Hypothalamus (tissue), 51 donors: ENCODE measurements at places on chromosomes 7 and 10.

DNA sequence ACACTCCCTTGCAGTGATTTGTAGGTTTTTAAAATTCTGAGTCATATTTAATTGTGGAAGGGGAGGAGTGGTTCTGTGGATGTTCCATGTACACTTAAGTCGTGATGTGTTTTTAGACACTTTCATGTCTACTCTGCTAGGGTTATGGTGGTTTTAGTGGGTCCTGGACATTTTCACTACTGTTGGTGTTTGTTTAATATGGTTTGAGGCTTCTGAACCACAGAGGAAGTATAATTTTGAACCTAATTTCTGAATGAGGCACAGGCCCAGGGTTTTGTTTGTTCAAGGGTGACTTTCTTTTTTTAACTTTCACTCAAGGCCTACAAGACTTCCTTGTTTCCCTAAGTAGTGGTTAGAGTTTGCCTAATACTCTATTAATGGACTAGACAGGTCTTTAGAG is 13.3 kb downstream of the SLC26A5 start:
- DNase-seq, result no peak

GRCh38 chr7:129053938-129054437 is 923 bp downstream of the TNPO3 start:
- no peak for DNase-seq

GRCh38 chr10:126499744-126500143 is 111.5 kb upstream of the ADAM12 start:
- no peak for DNase-seq

GRCh38 chr10:87500646-87501048 is 4.0 kb upstream of the MINPP1 start:
- no peak for DNase-seq

DNA sequence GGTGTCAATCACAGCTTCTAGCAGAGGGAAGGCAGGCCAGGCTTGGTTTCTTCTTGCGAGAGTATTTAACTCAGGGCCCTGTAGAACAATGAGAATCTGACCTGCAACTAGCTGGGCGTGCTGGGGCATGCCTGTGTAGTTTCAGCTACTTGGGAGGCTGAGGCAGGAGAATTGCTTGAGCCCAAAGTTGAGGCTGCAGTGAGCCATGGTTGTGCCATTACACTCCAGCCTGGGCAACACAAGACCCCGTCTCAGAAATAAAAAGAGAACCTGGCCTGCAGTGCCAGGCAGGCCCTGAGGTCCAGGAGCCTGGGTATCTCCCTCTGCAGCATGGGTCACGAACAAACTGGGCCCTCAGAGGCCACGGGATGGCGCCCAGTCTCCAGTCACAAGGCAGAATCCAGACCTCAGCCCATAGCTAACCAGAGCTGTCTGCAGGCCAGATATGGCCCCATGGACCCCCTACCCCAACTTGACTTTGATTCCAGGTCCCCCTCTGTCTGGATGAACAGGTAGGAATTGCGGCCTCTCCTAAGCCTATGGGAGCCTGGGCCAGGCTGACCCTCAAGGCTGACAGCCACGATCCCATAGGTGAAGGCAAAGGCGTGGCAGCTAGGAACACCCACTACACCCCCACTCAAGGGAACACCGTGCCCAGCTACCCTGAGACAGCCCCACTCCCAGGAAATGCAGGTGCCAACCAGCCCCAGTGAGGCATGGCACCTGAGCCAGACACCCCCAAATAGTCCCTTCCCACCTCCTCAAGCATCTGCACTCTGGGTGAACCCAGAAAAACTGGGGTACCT is 102.7 kb upstream of the TNRC18 start:
- DNase-seq, result no peak

GRCh38 chr10:132788180-132788830 is 2.4 kb upstream of the NKX6-2 start:
- DNase-seq, result peak; percentile 21

DNA sequence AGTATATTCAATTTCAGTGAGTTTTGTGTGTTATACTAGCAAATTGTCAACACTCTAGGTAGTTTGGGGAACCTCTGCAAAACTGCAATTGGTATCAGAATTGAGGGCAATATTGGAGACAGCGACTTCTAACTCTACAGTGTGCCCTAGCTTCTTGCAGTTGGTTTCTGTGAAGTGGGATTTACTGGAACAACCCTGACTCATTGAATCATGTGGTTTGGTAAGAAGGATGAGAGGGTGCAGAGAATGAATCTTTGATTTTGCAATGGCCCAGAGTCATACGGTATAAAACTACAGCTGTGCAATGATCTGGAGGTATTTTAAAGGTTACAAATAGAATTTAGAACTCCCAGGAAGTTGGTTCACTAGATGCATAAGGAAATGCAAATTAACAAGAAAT is 129.1 kb upstream of the PPP1R3A start:
- no peak for DNase-seq

DNA sequence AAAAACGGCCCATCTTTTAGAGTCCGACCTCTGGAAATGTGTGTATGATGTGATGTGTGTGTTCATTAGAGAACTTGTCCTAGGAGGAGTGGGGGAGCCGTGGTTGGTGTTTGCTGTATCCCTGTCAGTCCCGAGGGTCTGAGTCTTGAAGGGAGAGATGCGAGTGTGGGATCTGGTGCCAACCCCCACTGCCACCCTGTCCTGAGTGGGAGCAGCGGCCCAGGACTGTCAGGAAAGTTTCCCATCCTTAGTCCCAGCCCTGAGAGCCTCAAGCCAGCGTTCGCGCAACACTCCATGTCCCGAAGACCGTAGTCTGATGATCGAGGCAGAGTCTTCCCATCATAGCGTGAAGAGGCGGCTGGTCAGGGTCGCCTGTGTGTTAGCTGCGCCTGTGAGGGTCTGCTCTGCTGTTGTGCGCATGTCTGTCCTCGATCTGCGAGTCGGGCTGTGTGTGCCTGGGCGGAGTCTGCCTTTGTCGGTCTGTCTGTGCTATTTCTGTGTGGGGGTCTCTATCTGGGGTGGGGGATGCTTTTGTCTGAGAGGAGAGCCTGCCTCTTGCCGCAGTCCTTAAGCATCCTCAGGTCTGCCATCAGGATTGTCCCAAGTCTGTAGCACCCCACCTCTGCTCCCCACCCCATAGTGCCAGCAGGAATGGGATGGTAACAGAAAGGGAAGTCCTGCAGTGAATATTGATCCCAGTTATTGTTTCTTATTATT is 514 bp upstream of the CHAT start:
- no peak for DNase-seq

- DNase-seq, result no peak
These were observed 197.5 kb downstream of the GRID1 start for GRCh38 chr10:86169066-86169465.

DNA sequence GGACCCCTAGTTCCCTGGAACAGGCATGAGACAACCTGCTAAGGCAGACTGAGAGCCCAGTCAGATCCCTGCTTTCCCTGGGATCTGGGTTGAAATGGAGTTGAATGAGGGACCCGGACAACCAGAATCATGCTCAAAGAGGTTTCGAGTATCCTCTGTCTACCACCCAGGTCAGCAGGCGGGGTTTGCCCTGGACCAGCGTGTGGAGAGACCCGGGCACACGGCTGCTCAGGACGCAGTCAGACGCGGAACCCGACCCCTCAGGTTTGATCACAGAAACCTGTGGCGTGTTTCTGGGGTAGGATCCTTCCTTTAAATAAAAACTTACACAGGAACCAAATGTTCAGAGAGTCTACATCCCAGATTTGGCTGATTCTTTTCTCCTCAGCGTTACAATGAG is 330.6 kb downstream of the PTPRN2 start:
- DNase-seq, result no peak

DNA sequence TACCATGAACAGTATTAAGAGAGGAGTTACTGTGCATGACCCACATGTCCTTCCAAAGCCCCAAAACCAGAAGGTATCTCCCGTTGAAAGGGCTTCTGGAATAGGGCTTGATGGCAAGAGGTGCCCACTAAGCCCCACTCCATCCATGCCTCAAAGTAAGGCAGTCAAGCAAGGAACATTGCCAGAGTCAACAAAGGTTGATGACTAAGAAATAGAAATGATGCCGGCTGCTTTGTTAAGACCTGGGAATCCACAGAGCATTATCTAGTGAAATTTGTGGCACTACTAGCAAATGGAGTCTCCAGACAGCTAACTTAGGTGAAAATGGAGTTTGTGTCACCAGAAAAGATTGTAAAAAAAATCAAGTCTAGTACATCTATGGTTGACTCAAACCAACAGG is 6.2 kb downstream of the SFR1 start:
- no peak for DNase-seq

DNA sequence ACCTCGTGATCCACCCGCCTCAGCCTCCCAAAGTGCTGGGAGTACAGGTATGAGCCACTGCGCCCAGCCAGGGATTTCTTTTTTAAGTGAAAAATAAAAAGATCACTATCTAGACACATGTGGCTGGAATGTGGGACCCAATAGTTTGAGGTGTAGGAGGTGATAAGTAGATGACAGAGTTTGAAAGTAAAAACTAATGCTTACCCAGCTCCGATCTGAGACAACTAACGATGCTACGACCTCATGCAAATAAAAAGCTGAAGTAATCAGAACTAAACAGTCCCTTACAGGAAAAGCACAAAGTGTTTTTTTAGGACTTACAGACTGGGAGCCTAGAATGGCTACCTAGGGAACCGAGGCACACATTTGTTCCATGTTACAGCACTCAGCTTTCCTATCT is 23.0 kb downstream of the PCGF6 start:
- DNase-seq, result no peak

- no peak for DNase-seq
These were observed 131.3 kb downstream of the DPP6 start for GRCh38 chr7:154183482-154183881.

DNA sequence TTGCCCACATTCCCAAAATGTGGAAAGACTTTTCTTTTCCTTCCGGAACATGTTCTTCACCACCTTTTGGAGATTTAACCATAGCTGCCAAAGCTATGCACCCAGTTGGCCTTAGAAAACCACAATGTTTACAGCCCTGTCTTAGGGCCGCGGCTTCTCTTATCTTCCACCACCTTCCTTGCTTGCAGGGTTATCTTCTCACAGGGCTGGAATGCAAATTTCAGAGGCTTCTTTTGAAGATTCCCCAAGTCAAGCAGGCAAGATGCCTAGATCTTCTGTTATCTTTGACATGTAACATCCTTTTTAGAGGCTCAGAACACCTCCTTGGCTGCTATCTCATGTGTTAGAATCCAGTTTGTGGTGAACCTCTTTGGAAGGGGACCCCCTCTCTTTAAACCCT is 11.1 kb downstream of the KCTD7 start:
- DNase-seq, result no peak

DNA sequence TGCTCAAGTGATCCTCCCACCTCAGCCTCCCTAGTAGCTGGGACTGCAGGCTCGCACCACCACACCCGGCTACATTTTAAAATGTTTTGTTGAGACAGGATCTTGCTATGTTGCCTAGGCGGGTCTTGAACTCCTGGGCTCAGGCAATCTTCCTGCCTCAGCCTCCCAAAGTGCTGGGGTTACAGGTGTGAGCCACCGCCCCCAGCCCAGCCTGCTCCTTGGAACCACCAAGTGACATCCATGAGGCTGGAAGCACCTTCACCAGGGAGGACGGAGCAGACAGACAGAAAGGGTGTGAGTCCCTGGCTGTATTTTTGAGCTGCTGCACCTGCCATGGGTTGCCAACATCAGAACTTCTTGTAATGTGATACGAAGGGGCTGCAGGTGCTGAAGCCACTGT is 62.3 kb upstream of the UBE3C start:
- no peak for DNase-seq

DNA sequence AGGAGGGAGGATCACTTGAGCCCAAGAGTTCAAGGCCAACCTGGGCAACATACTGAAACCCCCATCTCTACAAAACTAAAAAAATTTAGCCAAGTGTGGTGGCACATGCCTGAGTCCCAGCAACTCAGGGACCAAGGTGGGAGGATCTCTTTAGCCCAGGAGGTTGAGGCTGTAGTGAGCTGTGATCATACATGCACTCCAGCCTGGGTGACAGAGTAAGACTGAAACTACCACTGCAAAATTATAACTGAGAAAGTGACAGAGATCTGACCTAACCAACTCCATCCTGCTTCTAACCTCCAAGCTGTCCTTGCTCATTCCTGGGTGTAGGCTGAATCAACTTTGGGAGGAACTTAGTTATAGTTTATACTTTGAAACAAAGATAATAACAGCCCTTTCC is 59.4 kb downstream of the HTR7 start:
- DNase-seq, result no peak

- no peak for DNase-seq
These were observed 41.8 kb upstream of the HYCC1 start for GRCh38 chr7:23055582-23056178.

DNA sequence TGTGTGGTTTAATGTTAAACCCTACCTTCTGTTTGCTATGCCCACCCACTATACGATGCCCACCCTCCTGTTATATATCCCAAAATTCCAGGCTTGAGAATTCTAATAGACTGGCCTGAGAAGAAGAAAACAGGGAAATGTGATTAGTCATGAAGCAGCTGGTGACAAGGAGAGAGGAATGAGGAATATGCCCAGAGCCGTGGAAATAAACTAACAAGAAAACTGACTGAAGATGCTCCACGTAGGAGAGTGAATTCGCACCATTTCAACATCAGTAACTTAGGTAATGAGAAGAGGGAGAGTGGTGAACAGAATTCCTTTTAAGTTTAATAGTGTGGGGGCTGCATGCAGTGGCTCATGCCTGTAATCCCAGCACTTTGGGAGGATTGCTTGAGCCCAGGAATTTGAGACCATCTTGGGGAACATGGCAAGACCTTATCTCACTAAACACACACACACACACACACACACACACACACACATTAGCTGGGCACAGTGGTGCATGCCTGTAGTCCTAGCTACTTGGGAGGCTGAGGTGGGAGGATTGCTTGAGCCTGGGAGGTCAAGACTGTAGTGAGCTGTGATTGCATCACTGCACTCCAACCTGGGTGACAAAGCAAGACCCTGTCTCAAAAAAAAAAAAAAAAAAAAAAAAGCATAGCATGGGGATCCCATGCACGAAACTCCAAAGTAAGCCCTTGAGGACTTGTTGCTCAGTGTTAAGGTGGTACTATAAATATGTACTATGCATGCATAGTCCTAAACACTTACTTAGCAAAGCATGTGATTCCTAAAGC is 16.1 kb upstream of the SYPL1 start:
- no peak for DNase-seq

DNA sequence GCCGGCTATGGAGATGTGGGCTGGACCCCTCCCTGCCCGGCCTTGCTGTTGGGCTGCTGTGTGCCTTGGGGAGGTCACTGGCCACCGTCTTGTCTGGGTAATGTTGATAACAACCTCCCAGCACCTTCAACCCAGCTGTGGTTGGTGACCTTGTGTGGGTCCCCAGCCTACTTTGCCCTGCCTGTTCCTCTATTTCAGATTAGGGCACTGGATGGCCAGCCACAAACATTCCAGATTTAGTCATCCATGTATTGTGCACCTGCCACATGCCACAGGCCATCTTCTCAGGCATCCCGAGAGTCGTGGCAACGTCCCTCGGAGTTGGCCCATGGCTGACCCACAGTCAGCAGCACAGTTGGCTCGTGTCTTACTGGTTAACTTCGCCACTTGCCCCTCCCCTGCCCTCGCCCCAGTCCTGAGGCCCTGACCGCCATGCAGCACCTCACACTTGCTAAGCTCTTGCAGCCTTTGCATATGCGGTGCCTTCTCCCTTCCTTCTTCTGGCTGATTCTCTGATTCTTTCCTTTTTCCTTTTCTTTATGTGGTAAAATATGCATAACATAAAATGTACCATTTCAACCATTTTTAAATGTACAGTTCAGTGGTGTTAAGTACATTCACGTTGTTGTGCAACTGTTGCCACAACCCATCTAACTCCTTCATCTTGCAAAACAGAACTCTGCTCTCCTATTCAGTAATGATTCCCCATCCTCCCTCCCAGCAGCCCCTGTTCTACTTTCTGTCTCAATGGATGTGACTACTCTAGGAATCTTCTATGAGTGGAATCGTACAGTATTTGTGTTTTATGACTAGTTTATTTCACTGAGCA is 60.6 kb downstream of the PRF1 start:
- no peak for DNase-seq
